ENCODE measurements at places on chromosomes 1 and 21. TPM values are rescaled to one million over a fixed set of nuclear protein-coding genes. Genes with fewer than 3 reads are reported as not detected.

Gene SPRR2A
- 0.28 TPM for total RNA-seq

Gene BRINP3
- 0.47 TPM for total RNA-seq

Gene CD5L
- total RNA-seq: 1.2 TPM

Gene CCDC18
- total RNA-seq: 21.0 TPM

Gene LCE1D
- total RNA-seq: not detected

Gene FCRLA
- total RNA-seq: 2.4 TPM

Gene GJA8
- total RNA-seq: not detected

Gene GDAP2
- 17.5 TPM for total RNA-seq

Measured in thymus (tissue), 14 donors.